ENCODE measurements at places on chromosomes 16 and 17.

DNA sequence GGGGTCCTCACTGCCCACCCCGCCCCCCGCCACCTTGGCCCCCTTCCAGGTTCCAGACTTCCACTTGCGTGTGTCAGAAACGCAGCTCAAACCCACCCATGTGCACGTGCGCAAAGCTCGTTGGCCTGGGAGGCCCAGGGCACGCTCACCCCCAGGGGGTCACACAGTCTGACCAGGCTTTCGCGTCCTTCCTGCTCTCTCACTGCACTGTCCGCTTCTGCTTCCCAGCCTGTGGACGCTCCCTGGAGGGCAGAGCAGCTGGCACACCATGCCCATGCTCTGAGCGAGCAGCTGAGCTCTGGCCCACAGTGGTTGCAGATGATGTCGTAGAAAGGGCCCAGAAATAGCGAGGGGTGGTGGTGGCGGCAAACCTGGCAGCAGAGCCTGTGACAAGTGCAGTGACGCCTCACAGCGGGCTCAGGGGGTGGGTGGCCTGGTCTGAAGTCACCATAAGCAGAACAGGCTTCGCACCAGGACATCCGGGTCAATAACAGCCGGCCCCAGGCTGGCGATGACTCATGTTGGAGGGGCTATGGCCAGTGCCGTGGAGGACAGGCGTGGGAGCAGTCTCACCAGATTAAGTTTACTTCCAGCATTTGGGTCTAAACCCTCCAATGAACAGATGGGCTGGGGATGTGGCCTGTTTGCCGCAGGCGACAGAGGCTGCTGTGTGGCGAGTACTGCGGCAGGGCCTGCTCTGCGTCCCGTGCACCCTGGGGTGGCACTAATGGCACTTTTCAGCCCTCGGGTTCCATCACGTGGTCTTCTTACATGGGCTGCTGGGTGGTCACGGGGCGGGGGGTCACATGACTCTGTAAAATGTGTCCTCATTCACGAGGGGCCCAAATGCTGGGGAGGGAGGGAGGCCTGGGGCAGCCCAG is 49.0 kb downstream of the NT5M start:
- DNase-seq: peak; percentile 75

DNA sequence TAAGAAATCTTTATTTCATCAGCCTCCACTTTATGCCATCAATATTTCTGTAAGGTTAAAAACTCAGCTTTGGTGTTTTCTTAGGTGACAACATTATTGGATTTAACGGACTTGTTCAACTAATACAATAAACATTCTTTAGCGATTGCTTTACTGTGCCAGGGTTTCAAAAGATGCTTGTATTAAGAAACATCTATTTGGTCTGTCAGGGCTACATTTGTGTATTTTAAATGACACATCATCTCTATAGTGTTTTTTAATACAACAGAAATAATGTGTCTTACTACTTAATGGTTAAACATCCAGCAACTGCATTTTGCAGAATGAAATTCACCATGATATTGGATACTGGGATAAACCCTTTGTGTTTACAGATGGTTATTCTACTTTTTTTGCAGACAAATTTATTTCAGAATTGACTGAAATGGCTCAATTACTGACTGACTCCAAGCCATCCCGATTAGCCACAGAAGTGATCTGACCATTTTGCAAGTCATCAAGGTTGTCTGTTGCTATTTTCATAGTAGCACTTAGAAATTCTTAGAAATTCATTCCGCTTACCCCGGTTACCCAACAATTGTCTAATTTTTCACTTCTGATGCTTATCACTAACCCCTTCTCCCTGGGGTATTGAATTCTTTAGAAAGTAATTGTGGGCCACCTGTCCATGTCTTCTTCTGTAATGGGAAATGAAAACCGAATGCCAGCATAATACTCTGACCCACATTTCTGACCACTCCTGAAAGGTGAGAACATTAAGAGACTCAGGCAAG is 63.7 kb downstream of the HS3ST3A1 start:
- no peak for DNase-seq

DNA sequence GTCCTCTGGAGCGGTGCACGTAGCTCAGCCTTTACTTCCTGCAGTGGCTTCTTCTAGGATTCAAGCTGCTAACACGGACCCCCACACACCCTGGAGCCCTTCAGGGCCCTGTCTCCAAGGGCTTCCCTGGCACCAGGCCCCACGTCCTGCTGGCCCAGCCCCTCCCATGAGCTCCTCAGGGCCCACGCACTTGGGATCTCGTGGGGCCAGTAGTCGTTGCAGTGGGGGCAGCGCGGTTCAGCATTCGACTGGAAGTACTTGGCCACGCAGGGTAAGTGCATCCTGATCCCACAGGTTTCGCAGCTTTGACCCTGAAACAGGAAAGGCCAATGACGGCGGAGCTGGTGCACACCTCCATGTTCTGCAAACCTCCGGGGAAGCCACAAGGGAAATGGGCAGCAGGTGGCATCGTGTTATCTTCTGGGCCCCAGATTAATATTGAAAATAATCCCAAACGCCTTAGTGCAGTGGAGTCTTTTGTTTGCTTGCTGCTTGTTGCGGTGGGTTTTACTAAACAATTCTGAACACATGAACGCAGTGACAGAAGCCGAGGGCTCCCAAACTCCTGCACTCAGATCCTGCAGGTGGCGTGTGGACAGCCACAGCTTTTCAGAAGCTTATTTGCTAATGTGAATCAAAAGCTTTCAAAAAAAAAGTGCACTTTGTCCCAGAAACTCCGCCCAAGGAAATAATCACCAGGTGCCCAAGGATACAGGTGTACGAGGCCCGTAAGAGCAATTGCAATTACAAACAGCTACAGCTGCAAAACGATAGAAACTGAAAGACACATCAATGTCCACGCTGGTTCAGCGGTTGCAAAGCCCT is 22.4 kb downstream of the KDM8 start:
- DNase-seq: no peak

GRCh38 chr16:69179328-69180010 is 7.5 kb upstream of the SNTB2 start:
- DNase-seq: peak; percentile 74

Measured in eye (tissue), 1 donor.